ENCODE measurements at places on chromosomes 16 and 17. TPM values are rescaled to one million over a fixed set of nuclear protein-coding genes. Genes with fewer than 3 reads are reported as not detected.

GRCh38 chr17:43353393-43353792, 45.4 kb upstream of the ARL4D start:
- DNase-seq = no peak

DNA sequence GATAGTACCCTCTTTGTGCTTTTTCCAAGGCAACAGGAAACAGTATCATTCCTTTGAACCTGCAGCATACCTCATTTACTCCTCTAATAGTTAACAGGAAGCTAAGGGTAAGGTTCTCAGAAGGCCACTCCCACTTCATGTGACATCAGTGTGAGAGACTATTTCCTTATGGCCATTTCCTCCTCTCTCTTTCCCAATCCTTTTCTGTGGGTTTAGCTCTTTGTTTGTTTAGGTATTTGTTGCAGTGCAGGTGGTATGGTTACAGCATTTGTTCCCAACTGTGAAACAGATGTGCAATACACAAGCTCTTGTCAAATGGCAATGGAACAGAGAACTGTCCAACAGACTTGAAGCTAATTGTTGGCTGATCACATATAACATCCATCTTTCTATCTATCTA, 14.7 kb downstream of the TMC5 start:
- no peak for DNase-seq

DNA sequence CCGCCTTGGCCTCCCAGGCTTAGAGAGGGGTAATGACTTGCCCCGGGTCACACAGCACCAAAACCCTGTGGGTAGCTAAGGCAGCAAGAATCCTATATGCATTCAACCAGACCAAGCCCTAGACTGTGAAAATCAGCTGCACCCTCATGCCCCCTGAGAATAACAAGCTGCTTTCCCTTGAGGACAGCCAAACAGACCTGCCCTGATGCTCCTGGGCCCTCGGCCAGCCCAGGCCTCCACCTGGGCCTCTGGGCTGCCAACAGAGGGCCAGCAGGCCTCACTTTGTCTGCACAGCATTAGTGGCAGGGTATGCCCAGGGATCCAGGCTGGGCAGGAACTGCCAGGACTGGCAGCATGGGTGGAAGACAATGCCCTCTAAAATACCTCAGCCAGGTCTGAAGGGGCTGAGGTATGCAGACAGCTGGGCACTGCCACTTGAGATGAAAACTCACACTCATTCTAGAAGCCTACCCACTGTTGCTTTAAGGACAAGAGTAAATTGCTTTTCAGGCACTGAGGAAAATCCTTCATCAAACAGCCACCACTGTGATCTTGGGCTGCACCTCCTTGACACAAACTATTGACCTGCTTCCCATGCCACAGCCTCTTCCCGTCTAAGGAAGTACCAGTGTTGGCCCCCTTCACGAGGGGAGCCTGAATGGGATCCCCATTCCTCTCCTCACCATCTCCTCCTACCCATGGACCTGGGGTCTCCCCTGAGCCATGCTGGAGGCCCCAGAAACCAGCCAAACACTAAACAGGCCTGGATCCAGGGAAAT, 8.8 kb downstream of the ST3GAL2 start:
- no peak for DNase-seq

- no peak for DNase-seq
Observed at GRCh38 chr17:17924857-17925250, 47.3 kb downstream of the TOM1L2 start.

ABHD15 gene
- polyA plus RNA-seq = 7.4 TPM

All from left renal cortex interstitium (tissue), 4 donors.